ENCODE measurements at places on chromosomes 12 and 14.

GRCh38 chr12:95739561-95740313 is 50.8 kb downstream of the NTN4 start:
- DNase-seq: no peak

DNA sequence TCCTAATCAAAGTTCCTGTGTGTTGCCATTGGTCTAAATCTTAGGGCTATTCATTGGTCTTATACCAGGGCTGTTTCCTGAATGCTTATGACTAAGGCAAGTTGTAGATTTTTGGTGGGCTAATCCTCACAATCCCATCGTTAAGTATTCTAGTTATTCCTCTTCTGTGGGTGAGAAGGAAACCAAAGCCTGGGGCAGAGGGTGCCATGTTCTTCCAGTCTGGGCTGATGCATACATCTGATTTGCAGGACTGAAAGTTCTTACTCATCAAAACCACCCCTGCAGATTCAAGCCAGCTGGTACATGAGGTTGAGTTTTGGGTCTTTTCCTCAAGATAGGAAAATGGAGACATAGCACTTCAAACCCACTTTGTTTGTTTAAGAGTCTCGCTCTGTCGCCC is 25.7 kb downstream of the PPP1CC start:
- DNase-seq: no peak

DNA sequence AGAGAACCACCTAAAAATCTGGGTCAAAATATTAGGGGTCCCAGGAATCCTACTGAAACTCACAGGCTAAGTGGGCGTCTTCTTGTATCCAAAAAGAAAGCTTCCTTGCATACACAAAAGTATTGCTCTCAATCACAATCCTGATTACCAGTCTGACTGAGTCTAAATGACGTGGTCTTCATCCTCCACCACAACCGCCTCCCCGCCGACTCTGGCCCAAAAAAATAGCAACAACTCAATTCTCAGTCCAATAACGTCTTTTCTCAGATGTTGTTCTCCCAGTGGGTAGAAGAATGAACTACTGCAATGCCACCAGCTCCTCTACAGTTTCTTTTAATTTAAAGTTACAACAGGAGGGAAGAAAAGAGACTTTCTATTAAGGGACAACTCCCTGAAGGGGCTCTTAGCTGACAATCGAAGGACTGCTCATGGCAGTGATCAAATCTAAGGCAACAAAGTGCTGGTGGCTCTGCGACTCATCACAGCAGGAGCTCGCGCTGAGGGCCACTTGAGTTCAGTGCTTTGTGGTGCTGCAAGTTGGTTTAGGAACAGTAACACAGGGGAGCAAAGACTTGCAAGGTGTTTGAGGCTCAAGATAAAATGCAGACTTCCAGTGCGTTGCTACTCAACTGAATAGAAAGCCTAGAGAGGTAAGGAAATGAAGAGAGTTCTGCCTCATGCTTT is 394.1 kb downstream of the BCAT1 start:
- DNase-seq: no peak

DNA sequence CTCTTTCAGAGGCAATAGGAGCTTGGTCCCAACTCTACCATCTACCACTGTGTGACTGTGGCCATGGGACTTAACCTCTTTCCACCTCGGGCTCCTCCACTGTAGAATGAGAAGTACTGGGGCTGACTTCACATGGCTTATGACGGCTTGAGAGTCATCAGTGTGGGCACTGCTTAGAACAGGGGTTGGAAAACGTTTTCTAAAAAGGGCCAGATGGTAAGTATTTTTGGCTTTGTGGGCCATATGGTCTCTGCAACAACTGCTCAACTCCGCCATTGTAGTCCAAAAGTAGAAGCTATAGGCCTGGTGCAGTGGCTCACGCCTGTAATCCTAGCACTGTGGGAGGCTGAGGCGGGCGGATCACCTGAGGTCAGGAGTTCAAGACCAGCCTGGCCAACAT is 69.2 kb upstream of the LTA4H start:
- no peak for DNase-seq

DNA sequence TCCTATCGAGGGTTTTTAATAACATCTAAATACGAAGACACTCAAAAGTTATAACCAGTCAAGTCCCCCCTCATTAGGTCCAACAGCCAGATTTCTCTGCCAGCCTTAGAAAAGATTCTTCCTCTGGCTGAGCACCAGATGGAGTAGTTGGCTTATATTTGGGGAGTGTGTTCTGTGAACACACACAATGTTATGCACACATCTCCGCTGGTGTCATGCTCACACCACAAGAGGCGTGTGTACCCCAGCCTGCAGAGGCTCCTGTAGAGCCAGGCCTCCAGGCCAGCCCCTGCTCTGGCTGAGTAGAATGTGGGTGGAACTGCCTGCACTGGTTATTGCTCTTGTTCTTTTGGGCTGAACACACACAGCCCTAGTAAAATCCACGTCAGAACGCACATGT is 64.0 kb downstream of the PIWIL1 start:
- DNase-seq: no peak

GRCh38 chr12:51677284-51677968 is 86.4 kb downstream of the SCN8A start:
- no peak for DNase-seq

DNA sequence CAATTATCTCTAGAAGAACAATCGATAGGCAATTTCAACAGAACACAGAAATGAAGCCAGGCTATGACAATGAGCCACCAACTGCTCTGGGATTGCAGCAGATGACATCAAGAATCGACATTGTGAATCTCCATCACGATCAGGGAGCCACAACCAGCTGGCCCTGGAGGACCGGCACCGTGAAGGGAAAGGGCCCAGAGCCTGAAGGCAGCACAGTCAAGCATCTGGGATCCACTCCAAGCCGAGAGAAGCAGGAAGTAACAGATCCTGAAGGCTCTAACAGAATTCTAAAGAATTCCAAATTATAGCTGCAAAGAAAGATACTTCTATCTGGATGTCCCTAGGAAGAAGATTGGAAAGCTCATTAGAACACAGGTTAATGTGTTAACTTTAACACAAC is 61.0 kb downstream of the LRRC74A start:
- no peak for DNase-seq

GRCh38 chr12:131203666-131204415 is 250.1 kb downstream of the ADGRD1 start:
- no peak for DNase-seq

DNA sequence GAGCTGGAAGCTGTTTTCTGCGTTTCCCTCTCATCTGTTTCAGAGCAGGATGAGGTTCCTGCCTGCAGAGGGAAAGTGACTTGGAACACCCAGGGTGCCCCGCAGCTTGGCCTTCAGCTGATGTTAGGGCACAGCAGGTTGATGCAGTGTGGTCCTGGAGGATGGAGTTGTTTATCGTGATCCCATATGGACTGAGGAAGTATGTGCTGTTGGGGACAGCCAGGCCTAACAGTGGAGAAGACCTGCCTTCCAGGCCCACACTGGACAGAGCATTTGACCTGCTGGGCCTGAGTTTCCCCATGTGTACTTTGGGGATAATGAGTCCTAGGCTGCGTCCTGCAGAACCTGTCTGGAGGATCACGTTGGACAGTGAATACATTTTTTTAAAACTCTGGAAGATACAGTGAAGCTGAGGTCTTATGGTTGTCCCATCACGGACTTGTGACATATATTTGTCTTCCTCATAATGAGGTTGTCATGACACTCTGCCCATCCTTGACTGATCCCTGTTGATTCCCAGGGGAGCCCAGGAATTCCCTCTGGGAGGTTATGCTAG is 12.8 kb downstream of the SERPINA1 start:
- no peak for DNase-seq

GRCh38 chr12:71456316-71456715 is 16.7 kb downstream of the LGR5 start:
- DNase-seq: no peak

- DNase-seq: no peak
These were observed 3.2 kb upstream of the ZNF839 start for GRCh38 chr14:102316338-102316742.
